ENCODE measurements at places on chromosomes 13 and 19.

- peak; percentile 53 for DNase-seq
Observed at GRCh38 chr19:1470305-1471009, 8.6 kb downstream of the C19orf25 start.

DNA sequence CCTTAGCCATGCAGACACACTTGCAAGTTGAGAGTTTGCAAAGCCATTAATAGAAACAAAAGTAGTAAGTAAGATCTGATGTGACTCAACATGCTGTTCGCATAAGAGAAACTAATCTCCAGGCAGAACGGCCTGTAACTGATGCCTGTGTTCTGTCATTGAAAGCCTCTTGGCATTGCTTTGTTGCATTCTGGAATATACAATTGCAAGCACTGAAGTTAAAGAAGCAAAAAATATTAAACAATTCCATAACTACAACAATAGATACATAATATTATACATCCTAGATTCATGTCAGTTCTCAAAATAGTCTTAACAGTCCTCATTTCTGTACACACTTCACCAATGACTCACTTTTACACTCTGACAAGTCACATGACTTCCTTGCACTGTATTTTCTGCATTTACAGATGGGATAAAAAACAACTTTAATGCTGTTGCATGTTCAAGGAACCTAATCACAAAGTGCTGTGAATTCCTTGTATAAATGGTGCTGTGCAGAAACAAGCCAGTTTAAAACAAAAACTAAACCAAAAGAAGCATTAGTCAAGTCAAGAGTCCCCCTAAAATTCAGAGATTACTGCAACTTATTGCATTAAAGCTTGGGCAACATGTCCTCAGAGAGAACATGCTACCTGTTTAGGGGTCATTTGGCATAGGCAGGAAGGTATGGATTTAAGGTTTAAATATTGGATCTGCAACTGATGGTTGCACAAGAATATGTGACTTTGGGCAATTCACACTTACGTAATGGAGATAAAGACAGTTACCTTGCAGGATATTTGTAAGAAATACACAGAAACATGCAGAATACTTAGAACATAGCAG lies 79.5 kb upstream of the SERP2 start:
- no peak for DNase-seq

DNA sequence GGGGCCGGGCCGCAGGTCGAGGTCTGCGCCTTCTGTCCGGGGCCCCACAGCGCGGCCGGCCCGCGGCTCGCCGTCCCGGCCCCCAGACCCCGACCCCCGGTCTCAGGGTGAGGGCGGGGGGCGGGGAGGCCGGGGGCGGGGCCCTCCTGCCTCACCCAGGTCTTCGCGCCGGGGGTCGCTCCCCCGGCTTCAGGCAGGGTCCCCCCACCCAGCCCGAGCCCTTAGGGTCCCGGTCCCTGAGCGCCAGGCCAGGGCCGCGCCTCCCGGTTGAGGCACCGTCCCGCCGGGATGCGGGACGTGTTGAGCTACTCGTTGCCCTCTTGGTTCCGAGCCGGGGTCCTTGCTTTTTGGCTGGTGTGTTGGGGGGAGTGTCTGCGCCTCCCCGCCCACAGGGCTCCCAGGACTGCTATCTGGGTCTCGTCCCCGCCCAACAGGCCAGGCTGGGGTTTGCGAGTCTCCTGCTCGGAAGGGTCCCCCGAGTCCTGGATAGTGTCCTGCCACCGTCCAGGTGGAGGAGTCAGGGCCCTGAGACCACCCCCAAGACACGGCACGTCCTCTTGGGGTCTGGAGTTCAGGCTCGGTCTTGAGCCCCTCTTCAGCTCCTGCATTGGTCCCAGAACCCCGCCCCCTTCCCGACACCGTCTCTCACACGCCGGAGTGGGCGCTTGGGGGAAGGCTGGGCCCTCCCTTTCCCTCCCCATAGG lies 452 bp downstream of the PIAS4 start:
- no peak for DNase-seq

DNA sequence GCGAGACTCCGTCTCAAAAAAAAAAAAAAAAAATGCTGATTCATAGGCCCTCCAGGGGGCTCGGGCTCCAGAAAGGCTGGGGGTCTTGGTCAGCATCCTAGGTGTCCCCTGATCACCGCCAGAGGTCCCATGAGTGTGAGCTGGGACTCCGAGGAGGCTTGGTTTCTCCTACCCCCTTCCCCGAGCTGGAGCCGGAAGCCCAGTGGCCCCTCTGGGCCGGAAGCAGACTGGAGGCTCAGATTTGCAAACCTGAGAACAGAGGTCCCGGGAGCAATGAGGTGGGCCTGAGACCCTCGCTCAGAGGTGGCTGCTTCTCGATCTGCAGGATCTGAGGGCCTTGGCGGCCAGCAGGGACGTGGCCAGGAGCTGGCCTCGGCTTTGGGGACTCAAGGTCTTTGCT lies 41.5 kb downstream of the EFNA2 start:
- no peak for DNase-seq

DNA sequence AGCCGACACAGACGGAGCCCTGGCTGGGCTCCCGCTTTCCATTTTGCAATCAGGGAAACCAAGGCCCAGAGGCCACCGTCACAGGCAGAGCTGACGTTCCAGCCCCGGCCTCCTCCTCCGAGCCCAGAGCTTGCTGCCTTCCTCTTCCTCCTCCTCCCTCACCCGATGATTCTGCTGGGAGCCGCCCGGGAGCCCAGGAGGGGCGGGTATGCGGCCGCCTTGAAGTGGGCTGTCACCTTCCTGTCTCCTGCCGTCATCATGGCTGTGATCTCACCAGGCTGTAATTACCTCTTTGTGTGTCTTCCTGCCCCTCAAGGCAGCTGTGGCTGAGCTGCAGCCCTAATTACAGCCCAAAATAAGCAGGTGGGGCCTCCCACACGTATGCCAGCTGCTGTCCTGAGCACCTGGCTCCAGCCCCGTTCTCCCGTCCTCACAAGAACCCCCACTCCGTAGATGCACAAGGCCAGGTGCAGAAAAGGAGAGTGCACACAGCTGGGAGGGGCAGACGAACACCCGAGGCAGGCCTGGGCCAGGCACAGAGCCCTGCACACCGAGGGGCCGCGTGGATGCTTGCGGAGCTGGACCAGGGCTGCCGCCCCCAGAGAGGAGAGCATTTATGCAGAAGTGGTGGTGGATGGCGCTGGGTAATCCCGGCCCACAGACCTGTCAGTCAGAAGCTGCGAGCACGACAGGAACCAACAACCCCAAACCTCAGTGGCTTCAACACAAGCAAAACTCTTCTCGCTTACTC lies 4.0 kb downstream of the TPGS1 start:
- peak; percentile 69 for DNase-seq

GRCh38 chr13:43006893-43007631 lies 15.0 kb upstream of the EPSTI1 start:
- no peak for DNase-seq

DNA sequence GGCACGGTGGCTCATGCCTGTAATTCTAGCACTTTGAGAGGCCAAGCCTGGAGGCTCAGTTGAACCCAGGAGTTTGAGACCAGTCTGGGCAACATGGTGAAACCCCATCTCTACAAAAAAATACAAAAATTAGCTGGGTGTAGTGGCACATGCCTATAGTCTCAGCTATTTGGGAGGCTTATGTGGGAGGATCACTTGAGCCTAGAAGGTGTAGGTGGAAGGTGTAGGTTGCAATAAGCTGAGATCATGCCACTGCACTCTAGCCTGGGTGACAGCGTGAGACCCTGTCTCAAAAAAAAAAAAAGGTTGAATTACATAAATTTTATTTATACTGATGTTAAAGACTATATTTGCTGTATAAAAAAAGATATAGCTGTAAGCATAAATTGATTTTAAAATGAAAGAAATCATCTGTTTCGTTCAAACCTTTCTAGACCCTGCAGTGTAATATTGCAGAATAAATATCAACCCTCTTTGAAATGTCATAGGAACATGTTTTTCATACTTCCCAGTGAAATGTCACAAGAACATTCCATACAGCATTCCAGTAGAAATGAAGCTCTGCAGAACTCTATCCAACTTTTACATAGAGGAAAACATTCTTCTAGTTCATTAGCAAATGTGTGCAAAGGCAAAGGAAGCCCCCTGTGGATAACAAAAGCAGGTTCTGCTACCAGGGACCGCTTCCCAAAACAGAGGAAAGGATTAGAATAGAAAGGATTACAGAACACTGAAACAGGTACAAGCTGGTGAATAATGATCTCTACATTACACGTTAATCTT lies 76.0 kb downstream of the CAB39L start:
- DNase-seq, result no peak

GRCh38 chr19:42150911-42151361 lies 18.7 kb upstream of the POU2F2 start:
- DNase-seq, result no peak

GRCh38 chr13:45479661-45480060 lies 14.9 kb downstream of the COG3 start:
- DNase-seq, result no peak

DNA sequence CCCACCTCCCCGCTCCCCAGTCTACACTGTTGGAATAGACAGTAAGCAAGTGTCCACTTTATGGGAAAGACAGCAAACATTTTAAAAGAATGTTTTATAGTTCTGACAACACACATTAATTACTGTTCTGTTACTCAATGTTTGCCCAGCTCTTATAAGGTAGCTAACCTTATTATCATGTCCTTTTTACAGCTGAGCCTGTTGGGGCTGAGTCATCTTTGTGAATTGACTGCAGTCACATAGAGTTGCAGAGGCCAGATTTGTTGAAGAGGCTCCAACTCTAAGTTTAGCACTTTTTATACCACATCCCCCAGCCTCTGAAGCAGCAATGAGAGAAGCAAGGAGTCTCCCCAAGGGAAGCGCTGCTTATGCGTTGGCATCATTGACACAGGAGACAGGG lies 76.2 kb downstream of the C13orf42 start:
- no peak for DNase-seq

DNA sequence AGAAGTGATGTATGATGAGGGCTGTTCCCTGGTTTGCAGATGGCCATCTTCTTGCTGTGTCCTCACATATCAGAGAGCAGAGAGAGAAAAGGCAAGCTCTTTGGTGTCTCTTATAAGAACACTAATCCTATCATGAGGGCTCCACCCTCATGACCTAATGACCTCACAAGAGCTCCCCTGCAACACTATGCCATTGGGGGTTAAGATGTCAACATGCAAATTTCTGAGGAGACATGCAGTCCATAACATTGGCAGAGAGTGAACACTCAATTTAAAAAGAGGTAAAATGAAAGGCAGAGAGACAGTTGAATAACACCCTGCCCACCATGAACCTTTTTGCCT lies 10.9 kb downstream of the FAM187B start:
- DNase-seq, result no peak

- no peak for DNase-seq
Observed at GRCh38 chr19:57720878-57721277, 6.5 kb downstream of the ZNF671 start.

DNA sequence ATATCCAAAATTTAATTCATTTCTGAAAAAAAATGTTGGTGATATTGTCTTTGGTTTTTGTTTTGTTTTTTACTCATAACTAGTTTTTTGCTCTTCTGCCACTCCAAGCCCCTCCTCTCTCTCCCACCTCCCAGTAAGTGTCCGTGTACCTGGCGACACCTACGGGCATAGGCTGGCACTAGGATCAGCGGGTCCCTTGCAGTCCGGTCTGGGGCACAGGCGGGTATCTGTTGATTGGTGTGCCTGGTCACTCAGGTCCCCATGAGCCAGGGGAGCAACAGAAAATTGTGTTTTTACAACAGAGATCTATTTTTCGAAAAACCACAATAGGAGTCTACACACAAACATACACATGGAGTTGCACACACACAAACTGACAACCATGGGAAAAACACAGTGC lies 104.8 kb downstream of the ZIC5 start:
- no peak for DNase-seq

GRCh38 chr19:43504426-43505185 lies at the start of gene PHLDB3:
TSS of gene PHLDB3 (minus strand) at chr19:43504746. CDS start at chr19:43504118, 628 bp downstream.
- no peak for DNase-seq

DNA sequence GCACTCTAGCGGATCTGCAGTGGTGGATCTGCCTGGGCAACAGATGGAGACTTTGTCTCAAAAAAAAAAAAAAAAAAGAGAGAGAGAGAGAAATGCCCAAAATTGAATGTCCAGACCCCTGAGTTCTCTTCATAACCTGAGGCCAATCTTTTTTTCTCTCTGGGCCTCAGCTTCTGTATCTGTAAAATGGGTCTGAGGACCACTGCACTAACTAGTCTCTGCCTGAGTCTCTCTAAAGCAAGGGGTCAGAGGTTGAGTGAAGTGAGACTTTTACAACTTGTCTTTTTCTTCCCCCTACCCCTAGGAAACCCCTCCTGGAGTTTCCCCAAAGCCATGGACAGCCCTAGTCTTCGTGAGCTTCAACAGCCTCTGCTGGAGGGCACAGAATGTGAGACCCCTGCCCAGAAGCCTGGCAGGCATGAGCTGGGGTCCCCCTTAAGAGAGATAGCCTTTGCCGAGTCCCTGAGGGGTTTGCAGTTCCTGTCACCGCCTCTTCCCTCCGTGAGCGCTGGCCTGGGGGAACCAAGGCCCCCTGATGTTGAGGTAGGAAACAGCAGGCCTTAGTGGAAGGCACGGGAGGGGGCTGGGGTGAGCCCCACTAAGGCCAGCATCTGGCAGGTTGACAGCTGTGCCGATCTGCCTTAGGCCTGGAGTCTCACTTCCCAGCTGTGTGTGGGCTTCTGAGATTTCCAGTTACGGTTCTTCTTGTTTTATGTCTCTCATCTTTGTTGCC lies 1.8 kb downstream of the TMEM91 start:
- no peak for DNase-seq

Data from stimulated activated CD8-positive, alpha-beta memory T cell treated with anti-CD3 and anti-CD28 coated beads, Interleukin-15, amount 100 ng/mL, for 48 hours (primary cell).